Caco-2 (cell line): ENCODE measurements at places on chromosomes 1 and 21.

GRCh38 chr1:157194731-157195520, 56.7 kb upstream of the ETV3 start:
- no peak for DNase-seq

DNA sequence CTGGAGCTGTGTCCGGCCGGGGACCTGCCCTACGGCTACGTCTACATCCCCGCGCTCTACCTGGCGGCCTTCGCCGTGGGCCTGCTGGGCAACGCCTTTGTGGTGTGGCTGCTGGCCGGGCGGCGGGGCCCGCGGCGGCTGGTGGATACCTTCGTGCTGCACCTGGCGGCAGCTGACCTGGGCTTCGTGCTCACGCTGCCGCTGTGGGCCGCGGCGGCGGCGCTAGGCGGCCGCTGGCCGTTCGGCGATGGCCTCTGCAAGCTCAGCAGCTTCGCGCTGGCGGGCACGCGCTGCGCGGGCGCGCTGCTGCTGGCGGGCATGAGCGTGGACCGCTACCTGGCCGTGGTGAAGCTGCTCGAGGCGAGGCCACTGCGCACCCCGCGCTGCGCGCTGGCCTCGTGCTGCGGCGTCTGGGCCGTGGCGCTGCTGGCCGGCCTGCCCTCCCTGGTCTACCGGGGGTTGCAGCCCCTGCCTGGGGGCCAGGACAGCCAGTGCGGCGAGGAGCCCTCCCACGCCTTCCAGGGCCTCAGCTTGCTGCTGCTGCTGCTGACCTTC, 412 bp downstream of the GPR25 start:
- no peak for DNase-seq

DNA sequence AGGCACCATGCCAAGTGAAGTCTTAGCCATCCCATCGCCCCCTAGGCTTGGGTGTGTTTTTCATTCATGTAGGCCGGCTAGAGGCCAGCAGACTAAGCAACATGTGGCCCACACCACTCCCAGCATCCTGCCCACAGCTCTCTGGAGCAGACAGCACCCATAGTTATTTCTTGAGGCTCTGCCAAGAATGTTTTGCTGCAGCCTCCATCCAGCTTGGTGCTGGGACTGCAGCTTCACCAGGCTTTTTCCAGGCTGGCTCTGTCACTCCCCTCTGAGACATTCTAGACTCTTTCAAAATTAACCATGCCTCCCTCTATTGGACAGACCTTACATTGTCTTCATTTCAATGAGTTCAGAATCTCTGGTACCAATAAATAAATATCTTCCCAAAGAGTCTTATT, 104.2 kb downstream of the DUSP10 start:
- DNase-seq = no peak

DNA sequence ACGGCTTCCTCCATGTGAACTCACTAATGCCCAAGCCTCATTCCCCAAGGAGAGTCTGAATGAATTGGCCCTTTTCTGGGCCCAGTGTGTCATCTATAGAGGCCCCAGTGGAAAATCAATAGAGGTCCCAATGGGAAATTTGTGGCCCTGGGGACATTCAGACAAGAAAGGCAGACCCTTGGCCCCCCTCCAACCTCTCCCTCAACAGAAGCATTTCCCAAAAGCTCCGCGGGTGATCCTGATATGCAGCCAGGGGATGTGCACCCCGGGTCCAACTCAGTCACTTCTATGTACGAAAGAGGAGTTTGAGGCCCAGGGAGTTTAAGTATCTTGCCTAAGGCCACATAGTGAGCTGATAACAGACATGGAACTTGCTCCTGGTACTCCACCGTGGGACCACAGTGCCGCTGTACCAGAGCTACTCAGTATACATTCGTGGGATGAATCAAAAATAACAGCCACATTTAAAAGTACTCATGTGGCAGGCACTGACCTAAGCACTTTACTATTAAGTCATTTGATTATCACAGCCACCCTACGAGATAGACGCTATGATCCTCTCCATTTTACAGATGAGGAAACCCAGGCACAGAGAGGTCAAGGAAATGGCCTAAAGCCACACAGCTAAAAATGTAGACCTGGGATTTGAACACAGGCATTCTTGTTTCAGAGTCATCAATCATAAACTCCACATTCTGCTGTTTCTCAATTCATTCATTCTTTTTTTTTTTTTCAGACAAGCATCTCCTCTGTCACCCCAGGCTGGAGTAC, 8.5 kb downstream of the EPHA2 start:
- DNase-seq = no peak

DNA sequence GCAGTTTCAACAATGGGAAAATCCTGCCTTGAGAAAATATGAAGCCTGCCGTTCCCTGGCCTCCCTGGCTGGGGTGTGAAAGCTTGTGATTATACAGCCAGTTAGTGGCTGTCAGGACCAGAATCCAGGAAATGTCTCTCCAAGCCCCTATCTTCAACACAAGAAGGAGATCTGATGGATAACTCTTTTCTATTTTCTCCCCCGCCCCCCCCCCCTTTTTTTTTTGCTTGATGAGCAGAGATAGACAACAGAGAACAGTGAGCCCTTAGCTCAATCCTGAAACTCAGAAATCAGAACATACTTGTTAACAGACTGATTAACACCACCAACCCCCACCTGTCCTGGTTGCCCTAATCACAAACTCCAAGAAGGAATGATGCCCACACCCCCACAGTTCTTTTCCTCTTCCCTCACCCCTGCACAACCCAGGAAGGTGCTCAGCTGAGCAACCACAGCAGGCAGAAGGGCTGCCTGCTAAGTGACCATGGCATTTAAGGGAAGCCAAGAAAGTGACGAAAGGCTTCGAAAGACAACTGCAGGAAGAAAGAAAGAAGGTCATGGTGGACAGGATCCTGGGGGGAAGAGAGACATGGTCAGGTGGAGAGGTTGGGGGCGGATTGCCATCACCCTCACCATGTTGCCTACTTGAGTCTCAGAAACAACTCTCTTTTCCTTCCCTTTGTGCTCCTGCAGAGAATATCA, 12.3 kb upstream of the DENND2D start:
- no peak for DNase-seq

DNA sequence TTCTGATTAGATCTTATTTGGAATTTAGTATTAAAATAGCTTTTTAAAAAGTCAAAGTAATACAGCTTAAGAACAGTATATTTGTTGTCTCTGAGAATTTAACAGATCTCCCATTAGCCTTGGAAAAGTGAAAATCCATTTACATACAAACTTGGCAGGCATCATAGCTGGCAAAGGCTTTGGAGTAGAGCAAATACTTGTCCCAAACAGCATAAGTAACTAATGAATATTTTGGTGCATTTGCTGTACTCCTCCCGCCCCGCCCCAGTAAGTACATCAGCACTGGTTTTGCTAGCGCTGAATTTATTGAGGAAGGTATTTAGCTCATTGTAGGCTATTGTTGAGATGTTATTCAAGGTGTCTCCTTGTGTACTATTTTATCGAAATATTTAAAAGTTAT, 417.7 kb upstream of the KAZN start:
- DNase-seq = no peak

DNA sequence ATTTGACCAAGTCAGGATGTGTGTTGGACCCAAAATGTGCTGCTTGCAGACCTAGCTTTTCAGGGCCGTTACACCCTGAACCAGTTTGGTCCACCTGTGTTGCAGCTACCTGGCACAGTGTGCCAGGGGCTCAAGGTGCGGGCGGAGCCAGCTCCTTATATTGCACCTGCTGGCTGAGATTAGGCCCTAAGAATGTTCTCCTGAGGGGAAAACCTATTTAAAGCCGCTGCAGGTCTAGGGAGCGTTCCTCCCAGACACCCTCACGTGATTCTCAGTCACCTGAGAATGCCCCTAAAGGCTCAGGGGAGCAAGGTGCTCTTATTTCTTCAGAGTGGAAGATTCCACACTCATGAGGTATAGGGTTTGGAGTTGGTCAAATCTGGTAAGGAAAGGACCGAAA, 12.0 kb downstream of the GSTM3 start:
- no peak for DNase-seq

DNA sequence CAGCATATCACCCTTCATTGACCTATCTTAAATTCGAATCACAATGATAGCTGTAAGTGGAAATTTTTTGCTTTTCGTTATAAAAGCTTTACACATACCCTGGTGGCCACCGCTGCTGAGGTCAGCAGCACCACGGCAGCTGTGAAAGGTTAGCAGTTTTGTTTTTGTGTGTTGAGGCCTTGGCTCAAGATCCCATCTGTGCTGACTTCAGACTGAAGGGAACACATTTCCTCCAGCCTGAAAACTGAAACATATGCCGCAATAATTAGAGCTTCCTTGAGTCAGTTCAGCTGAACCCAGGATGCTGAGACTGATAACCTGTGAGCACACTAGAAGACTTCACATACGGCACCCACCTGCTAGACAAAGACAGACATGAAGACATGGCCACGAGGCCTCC, 103.0 kb downstream of the SMYD3 start:
- no peak for DNase-seq

GRCh38 chr1:204928671-204929486, 58.2 kb downstream of the NFASC start:
- no peak for DNase-seq

- no peak for DNase-seq
Observed at GRCh38 chr1:246597971-246598370, 31.7 kb downstream of the CNST start.

DNA sequence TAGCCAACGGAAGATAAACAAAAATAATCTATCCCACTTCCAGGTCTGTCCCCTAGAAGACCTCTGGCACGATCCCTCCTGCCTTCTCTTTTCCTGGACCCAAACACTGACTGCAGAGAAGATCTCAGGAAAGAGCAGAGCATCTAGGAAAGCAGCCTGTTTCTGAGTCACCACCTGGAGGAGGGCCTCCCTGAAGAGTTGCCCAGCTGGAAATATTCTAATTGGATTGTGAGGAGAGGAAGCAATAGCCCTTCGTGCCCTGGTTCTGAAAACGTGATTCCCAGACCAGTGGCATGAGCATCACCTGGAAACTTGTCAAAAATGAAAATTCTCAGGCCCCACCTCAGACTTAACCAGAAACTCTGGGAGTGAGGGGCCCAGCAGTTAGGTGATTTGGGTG, 411.1 kb downstream of the SETD4 start:
- DNase-seq = no peak

DNA sequence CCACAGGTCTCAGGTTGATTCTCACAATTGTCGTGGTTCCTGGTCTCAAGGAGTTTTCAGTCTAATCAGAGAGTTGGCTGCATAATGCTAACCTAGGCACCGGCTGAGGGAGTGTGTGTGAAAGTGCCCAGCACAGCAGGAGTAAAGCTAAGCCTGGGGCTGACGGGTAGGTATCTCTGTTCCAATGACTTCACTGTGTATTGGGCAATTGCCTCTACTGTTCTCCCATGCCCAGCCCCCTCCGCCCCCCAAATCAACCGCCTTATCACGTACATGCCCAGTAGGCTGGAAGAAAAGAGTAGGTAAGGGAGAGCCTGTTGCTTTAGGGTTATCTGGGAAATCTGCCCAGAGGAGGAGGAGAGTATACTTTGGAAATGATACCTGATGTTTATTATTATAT, 54.7 kb downstream of the MRPS6 start:
- no peak for DNase-seq

GRCh38 chr1:4792565-4792964, 138.2 kb downstream of the AJAP1 start:
- no peak for DNase-seq

DNA sequence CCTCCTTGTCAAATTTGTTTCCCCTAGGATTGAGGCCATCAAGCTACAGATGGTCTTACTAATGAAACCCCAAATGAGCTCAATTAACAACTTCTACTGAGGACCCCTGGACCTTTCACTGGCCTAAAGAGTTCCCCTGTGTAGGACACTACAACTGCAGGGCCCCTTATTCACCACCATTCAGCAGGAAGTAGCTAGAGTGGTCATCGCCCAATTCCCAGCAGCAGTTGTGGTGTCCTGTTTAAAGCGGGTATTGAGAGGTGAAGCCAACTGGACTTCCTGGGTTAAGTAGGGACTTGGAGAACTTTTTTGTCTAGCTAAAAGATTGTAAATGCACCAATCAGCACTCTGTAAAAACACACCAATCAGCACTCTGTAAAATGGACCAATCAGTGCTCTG, 1466.9 kb downstream of the KCNT2 start:
- DNase-seq = no peak

DNA sequence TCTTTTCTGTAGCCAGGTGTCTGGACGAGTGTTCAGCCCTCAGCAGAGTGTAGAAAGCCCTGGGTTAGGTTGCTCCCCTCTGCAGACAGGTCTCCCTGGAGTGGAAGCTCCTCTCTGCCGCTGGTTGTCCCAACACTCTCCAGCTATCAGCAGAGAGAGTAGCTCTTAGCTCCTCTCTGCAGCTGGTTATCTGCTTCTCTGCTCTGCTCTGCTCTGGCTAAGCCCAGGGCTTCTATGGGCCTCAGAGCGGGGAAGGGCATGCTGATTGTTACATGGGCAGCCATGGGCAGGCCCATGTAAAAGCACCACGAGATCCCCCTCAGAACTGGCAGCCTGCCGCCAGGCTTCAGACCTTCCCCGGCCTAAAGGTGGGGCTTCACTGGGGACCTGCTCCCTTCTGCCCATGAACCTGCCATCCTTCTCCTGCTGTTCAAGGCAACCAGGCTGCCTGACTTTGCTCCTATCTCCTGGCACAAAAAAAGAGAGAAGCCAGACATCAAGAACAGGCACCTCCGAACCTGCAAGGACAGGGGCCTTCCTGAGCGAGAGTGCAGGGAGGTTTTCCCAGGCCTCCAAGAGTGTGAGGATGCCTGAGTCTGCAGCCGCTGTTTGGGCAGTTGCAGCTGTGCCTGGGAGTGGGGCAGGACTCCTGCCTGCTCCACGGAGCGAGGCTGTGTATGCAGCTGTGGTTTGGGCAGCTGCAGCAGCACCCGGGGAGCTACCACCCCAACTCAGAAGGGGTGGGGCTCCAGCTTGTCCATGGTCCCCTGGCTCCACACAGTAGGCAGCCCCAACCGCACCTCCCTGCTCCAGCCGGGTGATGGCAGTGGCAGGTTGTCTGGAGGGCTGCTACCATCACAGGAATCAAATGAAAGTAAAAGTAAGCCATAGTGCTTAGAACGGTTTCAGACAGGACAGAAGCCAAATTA, 973.7 kb downstream of the LTN1 start:
- DNase-seq = peak; percentile 5

DNA sequence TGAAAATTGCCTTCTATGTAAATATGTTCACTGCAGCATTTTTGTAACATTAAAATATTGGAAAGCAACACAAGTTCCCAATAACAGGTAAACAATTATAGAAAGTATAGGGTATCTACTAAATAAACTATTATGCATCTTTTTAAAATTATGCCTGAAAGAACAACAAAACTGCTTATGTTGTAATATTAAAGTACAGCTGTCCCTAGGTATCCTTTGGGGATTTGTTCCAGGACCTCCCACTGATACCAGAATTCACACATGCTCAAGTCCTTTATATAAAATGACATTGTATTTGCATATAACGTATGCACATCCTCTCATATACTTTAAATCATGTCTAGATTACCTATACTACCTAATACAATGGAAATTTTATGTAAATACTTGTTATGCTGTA, 121.8 kb upstream of the TNFSF4 start:
- no peak for DNase-seq

GRCh38 chr1:40107290-40107959, 10.4 kb upstream of the PPT1 start:
- DNase-seq = peak; percentile 60

- no peak for DNase-seq
Observed at GRCh38 chr1:217342105-217342504, 288.8 kb downstream of the GPATCH2 start.
